ENCODE measurements at places on chromosomes 5 and 9.

GRCh38 chr5:131939690-131940345, 5.6 kb downstream of the MEIKIN start:
- DNase-seq: no peak

- no peak for DNase-seq
These were observed 306.7 kb upstream of the ZNF608 start for GRCh38 chr5:125053179-125053578.

DNA sequence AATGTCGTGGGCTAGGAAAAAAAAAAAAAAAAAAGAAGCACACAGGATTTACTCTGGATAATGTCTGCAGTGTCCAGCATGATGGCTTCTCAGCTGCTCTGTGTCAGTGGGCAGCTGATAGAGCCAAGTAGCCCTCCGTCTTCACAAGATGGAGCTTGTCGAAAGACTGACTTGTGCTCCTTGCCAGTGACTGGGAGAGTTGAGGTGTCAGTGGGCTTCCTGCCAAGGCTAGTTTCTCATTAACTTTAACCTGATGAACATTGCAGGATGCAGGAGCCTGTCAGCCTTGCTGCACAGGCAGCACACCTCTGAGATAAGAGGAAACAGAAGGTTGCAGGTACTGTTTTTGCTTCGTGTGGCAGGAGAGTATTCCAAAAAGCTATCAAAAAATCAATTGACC, 171.4 kb upstream of the SGCD start:
- DNase-seq: no peak

- DNase-seq: no peak
These were observed 77.1 kb downstream of the CAMK4 start for GRCh38 chr5:111301264-111301663.

DNA sequence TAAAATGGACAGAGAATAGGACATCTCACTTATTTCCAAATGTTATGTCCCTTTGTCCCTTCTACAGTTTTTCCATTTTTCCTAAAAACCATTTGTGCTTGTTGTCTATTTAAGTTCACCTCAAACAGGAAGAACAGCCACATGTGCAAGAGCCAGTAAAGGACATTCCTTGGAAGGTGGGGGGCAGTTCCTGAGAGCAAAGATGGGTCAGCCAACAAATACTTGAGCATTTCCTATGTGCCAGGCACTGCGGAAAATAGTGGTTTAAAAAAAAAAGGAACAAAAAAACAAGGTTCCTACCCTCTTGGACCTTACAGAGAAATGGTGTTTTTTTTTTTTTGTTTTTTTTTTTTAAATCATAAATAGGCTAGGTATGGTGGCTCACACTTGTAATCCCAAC, 26.8 kb downstream of the ANP32B start:
- DNase-seq: no peak

GRCh38 chr5:36363101-36363500, 61.4 kb upstream of the RANBP3L start:
- no peak for DNase-seq

GRCh38 chr5:134249469-134250379, 23.9 kb upstream of the PPP2CA start:
- no peak for DNase-seq

GRCh38 chr9:129567842-129568559, 52.9 kb downstream of the C9orf50 start:
- no peak for DNase-seq

DNA sequence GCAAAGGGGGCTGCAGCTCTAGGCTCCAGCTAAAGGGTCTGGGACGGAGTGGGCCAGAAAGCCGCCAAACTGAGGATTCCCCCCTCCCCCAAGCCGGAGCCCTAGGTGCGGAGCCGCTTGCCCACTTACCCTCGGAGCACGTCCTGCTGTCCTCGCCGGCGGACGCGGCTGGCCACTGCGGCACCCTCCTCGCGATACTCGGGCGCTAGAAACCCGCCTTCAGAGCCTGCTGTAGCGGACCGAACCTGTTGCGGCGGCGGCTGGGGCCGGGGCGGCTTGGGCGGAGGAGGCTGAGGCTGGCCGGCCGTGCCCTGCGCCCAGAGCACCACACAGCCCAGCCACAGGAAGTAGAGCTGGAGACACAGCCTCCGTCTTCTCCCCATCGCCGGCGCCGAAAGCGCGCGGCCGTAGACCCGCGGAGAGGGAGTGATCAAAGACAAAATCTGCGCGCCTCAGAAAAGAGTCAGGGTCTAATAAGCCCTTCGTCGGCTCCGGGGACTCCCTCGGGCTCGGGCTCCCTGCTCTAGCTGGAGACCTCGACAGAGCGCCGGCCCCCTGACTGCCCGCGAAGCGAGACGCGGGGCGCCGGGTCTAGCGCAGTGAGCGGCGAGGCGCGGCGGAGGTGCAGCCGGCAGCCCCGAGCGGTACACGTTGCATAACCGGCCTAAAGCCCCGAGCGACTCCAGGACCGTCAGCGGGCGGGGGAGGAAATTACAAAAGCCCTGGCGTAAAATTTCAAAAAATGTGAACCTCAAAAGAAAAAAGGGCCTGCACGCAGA, 635 bp downstream of the FBN2 start:
- DNase-seq: peak; percentile 38

- no peak for DNase-seq
These were observed 18.1 kb downstream of the TCF7 start for GRCh38 chr5:134132372-134133187.

DNA sequence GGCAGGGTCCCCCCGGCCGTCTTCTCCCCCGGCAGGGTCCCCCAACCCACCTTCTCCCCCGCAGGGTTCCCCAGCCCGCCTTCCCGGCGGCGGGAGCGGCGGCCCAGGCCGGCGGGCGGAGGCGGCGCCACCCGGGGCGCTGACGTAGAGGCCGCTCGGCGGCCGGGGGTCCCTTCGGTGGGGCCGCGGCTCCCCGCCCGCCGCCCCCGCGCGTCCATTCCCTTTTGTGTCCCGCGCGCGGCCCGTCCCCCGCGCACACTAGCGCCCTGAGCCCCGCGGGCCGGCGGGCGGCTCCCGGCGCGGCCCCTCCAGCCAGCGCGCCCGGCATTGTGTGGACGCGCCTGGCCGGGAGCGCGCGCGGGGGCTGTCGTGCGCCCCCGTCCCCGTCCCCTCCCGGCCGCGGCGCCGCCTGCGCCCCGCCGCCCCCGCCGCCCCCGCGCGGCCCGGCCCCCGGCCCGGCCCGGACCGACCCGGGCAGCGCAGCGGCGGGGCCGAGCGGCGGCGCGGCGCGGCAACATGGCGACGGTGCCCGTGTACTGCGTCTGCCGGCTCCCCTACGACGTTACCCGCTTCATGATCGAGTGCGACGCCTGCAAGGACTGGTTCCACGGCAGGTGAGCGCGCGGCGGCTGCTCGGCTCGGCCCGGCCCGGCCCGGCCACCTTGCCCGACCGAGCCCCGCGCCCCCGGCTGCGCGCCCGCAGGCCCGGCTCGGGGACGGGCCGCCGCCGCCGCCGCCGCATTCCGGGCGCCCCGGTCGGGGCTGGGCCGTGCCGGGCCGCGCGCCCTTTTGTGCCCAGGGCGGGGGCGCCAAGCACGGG, at the start of gene PHF2:
Gene PHF2 (plus strand): TSS at position 327 of the 820 bp plus-strand sequence. CDS start 190 bp downstream, at position 517.
- DNase-seq: no peak

GRCh38 chr5:37816883-37817282, 23.0 kb downstream of the GDNF start:
- DNase-seq: no peak

- no peak for DNase-seq
These were observed 14.6 kb downstream of the ZNF883 start for GRCh38 chr9:112997236-112997941.

DNA sequence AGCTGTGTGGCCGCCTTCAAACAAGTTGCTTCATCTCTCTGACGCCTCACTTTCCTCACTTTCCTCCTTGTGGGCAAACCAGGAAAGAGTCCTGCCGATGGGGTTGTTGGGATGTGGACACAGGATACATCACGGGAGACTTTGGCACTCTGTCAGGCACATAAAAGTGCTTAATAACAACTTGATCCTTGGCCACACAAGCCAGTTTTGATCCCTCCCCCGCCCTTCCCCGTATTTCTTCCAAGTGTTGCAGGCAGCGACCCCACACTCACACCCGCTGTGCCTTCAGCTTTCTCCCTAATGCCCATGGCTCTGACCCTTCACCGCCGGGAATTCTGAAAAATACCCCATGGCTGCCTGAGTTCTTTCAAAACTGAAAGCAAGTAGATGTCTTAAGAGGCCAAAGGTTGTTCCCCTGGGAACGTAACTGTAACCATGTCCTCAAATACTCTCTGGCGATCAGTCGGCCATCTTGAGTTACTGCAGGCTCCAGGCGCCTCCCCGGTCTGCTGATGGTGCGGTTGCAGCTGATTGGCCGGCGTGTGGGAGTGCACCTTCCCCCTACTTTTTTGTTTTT, 59.8 kb downstream of the ARHGEF37 start:
- DNase-seq: no peak

DNA sequence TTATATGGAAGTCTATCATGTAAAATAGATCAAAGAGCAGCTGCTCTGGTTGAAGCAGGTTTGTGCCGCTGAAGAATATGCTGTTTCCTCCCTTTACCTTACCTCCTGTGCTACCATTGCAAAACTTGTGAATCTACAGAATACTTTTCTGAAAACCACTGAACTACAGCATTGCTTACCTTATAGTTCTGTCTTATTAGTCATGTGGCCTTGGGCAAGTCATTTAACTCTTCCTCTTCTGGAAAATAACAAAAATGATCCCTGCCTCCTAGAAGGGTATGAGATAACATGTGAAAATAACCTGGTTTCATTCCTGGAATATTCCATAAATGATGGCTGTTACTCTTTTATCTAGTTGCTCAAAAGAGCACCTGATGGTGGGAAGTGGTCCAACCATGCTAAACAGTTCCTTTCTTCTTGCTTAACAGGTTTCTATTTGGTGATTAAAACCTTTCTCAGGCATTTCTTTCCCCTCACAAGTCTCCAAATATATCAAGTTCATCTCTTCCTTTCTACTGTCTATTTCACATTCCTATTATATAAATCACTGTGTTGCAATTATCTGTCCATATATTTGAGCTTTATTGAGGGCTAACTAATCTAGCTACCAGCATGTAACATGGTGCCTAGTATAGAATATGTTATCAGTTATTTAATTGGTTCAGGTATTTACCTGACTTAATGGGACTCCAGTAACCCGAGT, 15.0 kb downstream of the TRIM32 start:
- no peak for DNase-seq

- DNase-seq: no peak
These were observed 205.1 kb downstream of the NTRK2 start for GRCh38 chr9:84874596-84874995.

DNA sequence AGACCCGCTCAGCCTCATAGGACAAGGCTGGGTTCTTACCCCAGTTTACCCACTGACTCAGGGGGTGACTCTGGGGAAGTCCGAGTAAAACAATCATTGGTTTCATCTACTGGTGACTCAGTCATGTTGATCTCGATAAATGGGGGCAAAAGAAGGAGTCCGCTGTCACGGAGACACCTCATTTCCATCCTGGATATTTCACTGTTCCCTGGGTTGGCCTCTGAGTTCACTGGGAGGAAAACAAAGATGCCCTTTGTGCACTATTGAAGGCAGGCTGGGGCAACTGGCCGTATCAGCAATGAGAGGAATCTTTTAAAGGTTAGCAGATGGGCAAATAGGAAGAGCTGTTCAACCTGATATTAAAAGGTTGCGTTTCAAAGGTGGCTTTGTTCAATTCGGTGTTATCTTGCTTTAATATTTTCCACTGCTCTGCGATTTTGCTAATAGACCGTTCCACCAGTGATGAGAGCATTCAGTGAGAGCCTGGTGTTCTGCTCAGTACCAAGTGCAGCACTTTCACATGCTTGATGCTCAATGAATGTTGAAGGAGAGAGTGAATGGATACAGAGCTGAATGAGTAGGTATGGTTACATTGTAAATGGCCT, 110.2 kb upstream of the EGFLAM start:
- DNase-seq: no peak

- DNase-seq: no peak
These were observed 576.7 kb upstream of the ZNF462 start for GRCh38 chr9:106286249-106286648.

DNA sequence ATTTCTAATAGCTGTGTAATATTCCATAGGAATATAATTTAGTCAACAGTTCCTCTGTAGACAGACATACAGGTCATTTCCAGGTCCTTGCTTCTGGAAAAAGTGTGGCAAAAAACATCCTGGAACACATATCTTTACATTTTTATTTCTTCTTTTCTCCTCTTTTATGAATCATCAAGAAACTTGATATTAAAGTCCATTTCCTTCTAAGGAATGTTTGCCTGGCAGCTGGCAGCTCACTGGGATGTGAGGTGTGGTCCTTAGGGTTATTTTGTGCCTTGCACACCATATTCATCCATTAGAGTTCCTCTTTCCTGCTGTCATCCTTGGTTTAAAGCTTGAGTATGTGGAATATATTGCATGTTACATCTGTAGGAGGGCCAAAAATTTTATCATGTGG, 122.0 kb downstream of the GALNT10 start:
- DNase-seq: no peak

- DNase-seq: no peak
These were observed 143.1 kb upstream of the FBN2 start for GRCh38 chr5:128681096-128681495.

GRCh38 chr9:116491219-116491618, 195.9 kb upstream of the TRIM32 start:
- DNase-seq: no peak

DNA sequence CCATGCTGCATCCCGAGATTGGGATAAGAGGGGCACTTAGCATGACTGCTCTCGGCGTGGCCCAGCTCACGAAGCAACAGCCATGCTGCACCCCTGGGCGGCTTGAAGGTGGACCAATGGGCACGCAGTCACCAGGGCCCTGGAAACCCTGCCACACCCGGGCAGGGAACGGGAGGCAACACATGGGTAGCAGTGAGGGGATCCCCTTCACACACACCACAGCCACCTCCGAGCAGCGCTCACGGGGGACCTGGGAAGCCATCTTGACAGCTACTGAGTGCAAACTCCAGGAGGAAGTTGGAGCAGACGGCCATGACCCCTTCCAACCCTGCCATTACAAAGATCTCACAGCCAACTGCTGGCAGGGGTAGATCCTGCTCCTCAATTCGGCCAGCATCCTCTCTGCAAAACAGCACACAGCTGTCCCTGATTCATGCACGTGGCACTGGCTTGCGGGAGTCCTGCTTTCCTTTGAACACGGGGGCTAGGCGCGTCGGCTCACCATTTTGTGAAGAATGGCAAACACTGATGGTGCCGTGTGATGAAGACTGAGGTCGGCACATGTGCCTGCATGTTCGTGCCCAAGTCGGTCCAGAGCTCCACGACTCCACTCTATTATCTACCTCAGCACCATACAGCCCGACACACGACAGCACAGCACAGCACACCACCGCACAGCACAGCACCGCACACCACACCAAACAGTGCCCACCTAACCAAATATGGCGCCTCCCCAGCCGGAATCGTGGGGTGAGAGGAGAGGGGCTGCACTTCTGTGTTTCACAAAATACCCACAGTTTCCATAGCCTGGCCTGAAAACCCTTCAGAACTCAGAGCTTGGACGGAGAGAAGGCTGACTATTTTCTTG, 5.0 kb downstream of the UBAC1 start:
- no peak for DNase-seq
